ENCODE measurements at places on chromosomes 11 and 22.

GRCh38 chr11:65051398-65051858 lies 6.9 kb downstream of the NAALADL1 start:
- peak; percentile 24 for DNase-seq

DNA sequence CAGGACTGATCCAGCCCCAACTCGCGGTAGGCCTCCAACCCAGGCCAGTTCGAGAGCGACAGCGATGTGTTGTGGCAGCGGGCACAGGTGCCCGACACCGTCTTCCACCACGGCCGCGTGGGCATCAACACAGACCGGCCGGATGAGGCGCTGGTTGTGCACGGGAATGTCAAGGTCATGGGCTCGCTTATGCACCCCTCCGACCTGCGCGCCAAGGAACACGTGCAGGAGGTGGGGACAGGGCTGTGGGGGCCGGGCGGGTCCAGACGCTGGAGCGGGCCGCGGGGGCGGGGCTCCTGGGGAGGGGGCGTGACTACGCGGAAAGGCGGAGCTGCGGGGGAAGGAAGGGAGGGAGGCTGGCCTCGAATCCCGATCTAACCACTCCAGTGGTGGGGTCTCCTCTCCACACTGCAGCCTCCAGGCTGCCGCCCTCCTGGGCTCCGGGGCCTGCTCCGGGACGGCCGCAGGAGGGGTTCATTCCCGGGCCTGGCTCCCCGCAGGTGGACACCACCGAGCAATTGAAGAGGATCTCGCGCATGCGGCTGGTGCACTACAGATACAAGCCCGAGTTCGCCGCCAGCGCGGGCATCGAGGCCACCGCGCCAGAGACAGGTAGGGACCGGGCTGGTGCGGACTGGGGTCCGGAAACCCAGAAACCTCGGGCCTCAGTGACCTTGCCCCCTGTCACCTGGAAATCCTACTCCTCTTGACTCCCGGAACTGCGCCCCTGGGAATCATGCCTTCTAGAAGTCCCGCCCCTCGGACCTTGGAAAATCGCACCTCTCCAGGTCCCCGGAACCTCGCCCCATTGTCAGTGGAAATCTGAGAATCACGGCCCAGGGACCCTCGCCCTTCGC lies 14.9 kb downstream of the TMEM258 start:
- DNase-seq: peak; percentile 65

- no peak for DNase-seq
Observed at GRCh38 chr11:67099831-67100324, 19.2 kb upstream of the KDM2A start.

GRCh38 chr11:79520086-79520485 lies 79.3 kb upstream of the TENM4 start:
- no peak for DNase-seq

DNA sequence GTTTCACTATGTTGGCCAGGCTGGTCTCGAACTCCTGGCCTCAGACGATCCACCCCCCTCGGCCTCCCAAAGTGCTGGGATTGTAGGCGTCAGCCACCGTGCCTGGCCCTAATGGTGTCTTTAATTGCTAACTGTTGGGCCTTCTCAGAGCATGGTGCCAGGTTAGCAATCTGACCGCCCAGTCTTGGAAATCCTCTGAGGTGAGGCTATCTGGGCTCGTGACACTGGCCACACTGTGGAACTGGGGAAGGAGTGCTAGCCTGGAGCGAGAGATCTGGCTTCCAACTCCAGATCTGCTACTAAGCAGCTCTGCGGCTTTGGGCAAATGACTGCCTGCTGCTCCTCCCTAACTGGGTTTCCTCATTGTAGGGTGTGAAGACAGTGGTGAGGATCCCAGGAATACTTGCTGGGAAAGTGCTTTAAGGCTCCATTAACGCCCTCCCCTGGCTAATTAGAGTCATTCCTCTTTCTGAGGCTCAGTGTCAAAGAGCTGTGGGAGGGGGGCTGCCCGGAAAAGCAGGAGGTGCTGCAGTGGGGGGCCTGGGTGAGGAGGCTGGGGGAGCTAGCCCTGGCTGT lies 35.4 kb downstream of the CHRDL2 start:
- DNase-seq: no peak

- DNase-seq: no peak
Observed at GRCh38 chr11:120515186-120515723, 3.7 kb downstream of the GRIK4 start.

DNA sequence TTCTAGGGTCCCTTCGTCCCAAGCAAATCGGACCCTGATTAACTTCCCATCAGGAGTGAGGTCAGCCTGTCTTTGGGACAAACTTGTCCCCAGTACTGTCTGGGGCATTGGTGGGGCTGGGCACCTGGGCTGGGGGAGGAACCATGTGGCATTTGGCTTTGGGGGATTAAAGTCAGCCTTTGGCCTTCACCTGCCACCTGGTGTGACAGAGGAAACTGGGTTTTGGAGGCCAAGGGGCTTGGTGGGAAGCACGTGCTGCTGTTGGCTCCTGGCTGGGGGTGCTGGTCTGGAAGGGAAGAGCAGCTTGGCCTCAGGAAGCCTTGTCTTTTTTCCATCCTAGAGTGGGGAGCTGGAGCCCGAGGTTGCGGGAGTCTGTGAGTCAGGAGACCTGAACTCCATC lies 78.4 kb upstream of the NECTIN1 start:
- no peak for DNase-seq

DNA sequence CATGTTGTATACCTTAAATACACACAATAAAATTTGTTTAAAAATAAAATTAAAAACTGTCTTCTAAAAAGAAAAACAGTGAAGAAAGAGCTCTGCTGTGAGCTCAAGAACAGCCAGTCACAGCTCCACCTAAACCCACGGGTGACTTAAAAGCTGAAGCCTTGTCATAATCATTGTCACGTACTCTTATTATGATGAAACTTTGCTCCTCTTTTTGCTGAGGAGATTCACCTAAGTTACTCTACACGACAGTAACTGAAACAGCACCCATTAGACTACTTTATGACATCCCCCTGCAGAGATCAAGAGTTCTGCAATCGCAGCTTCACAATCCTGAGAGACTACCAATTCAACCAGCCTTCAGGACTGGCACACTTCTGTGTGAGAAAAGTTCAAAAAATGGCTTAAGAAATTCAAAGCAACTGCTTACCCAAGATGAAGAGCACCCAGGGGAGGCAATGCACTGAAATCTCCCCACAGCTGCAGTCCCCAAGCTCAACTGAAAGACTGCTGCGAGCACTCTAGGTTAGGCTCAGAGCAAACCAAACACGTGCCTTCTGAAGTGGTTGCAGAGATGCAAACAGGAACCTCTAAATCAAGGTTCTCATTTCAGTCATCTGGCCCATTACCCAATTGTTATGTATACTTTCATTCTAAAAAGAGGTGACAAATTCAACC lies at the start of gene JAML:
Gene JAML, minus strand, starts transcription at position 501 of the 678 bp plus-strand sequence. CDS start 10,145 bp downstream, outside the sequence.
- DNase-seq: peak; percentile 84

GRCh38 chr22:37259540-37260029 lies 15.5 kb upstream of the RAC2 start:
- peak; percentile 49 for DNase-seq

DNA sequence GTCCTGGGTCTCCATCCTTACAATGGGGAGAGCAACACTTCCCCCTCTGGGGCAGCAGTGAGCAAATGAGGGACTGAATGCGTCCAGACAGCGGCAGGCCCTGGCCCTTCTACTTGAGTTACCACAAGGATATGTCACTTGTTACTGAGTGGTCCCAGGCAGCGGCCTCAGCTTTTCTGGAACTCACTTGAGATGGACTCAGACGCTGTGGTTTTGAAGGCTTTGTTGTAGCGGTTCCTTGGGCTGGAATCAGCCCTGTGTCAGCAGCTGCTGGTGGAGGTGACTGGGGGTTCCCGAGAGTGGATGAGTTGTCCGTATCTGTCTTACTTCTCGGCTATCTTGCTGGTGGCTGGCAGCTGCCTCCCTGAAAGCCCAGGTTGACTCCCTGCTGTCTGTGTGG lies 77.0 kb downstream of the MICAL2 start:
- DNase-seq: peak; percentile 83

DNA sequence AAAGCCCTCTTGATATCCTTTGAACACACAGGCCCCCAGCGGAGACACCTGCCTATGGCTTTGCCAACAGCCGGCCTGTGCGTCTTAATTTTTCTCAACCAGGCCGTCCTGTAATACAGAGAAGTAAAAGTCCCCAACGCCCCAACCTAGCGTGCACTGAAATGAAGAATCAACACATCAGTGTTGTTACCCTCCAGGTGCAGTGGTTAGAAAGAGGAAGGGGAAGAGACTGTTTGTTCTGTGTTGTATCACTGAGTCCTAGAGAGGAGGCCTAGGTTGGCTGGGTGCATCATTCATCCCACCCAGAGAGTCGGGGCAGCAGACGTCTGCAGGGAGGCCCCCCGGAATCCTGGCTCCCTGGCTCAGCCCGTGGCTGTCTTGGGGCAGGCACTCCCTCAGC lies 25.7 kb downstream of the SGSM1 start:
- DNase-seq: no peak

DNA sequence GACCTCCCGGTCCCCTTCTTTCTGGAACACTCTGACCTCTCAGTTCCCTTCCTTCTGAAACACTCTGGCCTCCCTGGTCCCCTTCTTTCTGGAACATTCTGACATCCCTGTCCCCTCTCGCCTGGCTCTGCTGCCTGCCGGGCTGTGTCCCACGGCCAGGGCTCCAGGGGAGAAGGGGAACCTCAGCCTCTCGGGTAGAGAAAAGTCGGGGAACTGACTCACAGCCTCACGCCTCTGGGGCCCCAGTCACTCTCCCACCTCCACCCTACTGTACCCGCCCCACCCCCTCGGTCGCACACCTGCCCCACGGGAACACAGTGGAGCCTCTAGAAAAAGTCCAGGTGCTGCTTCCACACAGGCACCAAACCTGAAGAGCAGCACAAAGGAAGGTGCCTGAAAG lies 93.3 kb downstream of the BRD1 start:
- DNase-seq: no peak

DNA sequence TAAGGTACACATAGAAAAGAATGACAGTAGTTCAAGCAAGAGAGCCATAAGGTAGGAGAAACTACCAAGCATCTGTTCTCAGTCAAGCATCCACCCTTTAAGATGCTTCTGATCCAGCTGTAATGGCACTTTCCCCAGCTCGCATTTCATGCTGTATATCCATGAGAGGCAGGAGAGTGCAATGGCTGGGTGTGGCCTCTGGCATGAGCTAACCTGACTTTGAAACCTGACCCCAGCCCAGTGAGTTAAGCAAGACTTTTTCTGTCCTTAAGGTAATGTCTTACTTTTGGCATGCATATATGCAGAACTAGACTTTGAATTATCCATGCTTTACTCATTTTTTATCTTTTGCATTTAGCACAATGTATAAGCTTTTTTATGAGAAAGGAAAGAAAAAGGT lies 79.8 kb upstream of the CNTN5 start:
- DNase-seq: no peak

DNA sequence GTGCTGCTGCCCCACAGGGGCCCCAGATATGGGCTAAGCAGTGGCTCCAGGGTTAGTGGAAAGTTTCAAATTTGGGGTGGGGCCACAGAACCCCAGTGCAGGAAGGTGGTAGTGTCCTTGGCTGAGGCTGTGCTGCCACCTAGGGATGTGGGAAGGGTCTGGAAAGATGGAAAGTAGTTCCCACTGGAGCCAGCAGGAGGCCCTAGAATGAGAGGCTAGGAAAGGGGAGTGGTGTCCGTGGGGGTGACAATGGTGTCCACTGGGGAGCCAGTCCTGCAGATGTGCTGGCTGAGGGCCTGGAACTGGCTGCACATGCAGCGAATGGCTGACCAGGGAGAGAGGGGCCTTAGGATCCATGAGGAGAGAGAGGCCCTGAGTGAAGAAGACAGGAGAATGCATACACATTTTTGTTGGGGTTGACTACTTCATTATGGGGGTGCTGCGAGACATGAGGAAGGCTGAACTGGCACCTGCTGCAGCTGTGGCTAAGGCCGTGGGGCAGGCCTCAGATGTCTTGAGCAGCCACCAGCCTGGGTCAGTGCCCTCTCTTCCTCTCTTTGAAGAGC lies 21.1 kb downstream of the RFPL3 start:
- peak; percentile 40 for DNase-seq

DNA sequence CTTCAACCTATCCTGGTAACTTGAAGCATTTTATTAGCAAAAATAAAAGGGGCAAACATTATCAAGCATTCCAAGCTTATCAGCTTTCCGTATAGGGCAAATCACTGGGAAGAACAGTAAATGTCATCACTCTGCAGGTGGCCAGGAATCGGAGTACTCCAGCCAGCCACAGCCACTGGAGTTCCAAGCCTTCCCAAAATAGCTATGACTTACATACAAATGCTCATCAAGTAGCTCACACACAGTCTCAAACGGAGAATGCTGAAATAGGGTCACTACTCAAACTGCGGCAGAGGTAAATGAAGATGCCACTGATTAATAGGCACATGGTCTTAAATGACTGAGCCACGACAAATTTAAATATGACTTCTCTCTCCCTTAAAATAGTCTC lies 2.1 kb downstream of the USP28 start:
- no peak for DNase-seq

- DNase-seq: peak; percentile 27
Observed at GRCh38 chr22:46373921-46374662, 38.6 kb downstream of the TRMU start.

DNA sequence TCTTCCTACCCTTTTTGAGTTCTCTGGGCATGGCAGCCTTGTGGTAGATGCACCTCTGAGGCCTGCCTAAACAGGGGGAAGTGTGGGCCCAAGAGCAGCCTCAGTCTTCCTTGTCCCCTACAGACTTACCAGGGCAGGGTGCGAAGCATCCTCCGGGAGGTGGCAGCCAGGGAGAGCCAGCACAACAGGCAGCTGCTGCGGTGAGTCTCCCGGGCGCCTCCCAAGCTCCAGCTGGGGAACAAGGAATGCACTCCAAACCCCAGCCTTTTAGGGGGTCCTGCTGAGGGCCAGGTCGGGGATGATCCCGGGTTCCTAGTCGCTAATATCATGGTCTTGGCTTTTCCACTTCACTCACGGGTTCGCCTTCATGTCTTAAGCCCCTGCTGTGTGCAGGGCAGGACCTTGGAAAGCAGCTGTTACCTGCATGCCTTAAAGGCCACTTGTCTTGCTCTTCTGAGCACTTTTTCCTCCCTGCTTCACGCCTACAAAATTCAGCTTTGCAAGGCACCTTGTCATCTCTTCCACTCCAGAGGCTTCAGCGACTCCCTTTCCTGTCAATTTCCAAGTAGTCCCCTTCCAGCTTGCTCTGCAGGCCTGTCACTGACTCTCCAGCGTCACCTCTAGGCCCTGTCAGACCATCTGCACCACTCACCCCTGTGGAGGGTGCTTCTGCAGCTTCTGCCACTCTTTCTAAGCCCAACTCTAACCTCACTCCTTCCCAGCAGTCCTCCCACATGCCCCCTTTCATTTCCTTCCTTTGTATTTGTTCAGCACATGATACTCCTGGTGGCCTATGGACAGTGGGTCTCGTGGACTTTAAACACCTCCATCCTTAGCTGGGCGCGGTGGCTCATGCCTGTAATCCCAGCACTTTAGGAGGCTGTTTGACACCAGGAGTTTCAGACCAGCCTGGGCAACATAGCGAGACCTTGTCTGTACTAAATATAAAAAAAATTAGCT lies 57.0 kb downstream of the PISD start:
- DNase-seq: no peak

- no peak for DNase-seq
Observed at GRCh38 chr11:46393759-46394158, 2.2 kb upstream of the CHRM4 start.

DNA sequence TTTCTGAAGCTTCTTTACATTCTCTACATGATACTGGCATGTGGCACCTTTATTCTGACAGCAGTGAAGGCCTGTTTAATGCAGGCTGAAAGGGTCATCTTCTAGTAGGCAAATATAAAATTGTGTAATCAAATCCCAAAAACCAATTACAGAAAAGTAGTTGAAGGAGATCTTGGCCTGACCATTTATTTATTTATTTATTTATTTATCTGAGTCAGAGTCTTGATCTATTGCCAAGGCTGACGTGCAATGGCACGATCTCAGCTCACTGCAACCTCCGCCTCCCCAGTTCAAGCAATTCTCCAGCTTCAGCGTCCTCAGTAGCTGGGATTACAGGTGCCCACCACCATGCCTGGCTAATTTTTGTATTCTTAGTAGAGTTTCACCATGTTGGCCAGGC lies 22.7 kb upstream of the CECR2 start:
- DNase-seq: no peak

Measured in activated CD4-positive, alpha-beta memory T cell treated with anti-CD3 and anti-CD28 coated beads for 36 hours (primary cell).